ENCODE measurements at places on chromosomes 16 and 17.

DNA sequence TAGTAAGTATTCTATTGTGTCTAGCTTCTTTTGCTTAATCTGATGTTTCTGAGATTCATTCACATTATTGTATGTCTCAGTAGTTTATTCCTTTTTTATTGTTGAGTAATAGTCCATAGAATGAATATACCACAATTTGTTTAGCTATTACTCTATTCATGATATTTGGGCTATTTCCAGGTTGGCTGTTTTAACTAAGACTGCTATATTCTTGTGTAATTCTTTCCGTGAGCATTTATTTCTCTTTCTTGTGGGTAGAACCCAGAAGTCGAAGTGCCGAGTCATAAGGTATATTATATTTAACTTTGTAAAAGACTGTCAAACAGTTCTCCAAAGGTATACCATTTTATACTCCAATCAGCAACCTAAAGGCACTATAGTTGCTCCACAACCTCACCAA, 160.8 kb downstream of the ANKFN1 start:
- DNase-seq, result no peak

DNA sequence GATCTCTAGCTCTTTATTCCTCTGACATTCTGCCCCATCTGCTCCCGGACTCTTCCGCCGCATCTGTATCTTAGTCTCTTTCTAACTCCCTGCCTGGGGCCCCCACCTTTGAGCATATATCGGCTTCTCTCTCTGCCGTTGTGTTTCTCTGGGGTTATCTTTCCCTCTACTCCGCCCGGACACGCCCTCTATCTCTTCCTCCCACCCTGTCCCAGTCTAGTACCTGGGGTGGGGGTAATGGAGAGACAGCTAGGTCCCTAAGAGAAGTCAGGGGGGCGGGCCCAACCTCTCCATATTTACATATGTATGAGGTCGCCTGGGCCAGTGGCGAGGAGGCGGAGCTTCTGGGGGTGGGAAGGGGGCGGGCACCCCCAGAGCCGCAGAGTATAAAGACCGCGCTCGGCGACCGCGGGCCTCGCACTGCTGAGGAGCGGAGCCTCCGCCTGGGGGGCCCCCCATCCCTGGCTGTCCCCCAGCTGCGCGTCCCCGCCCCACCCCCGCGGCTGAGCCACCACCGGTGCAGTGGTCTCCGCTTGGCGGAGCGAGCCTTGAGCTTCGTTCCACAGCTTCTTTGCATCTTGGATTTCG, at the start of gene ATP1B2:
TSS of gene ATP1B2 (plus strand) at position 418 of the 588 bp plus-strand sequence. CDS start 593 bp downstream, outside the sequence.
- DNase-seq, result peak; percentile 77

- no peak for DNase-seq
These were observed 218.2 kb upstream of the CHMP6 start for GRCh38 chr17:80773243-80773991.

- DNase-seq, result no peak
These were observed 26.6 kb upstream of the GINS2 start for GRCh38 chr16:85715169-85716021.
